ENCODE measurements at places on chromosomes 3 and 15.

GRCh38 chr15:65246026-65246714, 34.9 kb upstream of the CILP start:
- no peak for DNase-seq

DNA sequence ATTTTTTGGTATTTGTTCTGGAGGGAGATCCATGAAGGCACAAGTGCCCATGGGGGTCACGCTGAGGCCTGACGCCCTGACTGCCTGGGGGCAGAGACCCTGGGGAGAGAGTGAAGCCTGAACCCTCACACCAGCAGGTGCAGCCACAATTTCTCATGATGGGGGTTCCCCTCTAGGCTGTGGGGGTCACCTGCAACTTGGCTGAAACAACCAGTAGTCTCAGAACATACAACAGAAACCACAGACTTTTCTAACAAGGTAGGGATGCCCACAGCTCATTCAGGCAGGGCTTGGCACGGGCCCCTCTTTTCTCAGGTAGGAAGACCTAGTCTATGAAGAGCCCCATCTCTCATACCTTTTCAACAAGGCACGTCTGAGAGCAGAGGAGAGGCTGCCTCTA, 245.1 kb downstream of the ADAMTS17 start:
- DNase-seq: no peak

- DNase-seq: no peak
Observed at GRCh38 chr3:24220859-24221657, 273.6 kb downstream of the THRB start.

DNA sequence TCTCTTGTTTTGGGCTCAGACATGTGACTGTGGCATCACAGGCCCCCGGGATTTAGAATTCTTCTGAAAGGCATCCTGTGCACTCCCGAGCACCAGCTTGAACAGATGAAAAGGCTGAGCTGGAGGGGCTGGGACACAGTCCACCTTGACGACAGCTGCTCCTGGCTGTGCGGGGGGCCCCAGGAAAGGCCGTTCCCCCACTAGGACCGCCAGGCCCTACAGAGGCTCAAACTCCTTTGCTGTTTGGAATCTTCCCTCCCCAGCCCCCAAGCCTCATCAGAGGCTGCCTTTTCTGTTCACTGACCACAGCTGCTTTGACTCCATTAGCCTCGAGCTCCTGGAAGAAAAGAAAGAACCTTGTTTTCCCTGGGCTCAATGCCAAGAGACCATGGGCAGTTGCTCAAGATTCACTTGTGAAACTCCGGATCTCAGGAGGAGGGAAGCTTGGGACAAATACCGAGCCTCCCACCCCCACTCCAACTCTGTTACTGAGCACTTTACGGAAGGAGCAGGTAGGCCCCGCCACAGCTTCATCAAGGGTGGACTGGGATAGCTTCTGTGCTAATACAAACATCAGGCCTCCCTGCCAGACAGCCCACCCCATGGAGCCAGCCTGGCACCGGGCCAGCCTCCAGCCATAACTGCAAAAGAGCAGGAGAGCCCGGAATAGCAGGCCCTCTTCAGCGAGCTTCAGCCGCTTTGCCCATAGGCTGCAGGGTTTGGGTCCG, 15.7 kb downstream of the CIDEC start:
- DNase-seq: no peak

DNA sequence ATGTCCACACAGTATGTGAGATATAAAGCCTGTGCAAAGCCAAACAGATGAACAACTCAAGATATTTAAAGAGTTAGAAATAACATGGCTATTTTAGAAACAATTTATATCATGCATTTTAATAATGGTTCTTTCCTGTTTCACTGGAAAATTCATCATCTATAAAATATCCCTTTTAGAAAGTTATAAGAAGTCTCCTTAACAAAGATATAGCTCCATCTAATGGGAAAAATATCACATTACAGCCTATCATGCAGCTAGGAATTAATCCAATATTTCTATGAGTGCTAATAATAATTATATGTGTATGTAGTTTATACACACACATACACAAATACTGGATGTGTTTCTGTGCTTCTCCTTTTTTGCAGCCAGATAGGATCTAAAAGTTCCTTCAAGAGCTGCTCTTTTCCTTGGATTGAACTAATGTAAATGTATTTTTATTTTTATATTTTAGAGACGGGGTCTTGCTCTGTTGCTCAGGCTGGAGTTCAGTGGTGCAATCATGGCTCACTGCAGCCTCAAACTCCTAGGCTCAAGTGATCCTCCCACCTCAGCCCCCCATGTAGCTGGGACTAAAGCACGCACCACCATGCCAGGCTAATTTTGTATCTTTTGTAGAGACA, 21.6 kb downstream of the RPL22L1 start:
- no peak for DNase-seq

DNA sequence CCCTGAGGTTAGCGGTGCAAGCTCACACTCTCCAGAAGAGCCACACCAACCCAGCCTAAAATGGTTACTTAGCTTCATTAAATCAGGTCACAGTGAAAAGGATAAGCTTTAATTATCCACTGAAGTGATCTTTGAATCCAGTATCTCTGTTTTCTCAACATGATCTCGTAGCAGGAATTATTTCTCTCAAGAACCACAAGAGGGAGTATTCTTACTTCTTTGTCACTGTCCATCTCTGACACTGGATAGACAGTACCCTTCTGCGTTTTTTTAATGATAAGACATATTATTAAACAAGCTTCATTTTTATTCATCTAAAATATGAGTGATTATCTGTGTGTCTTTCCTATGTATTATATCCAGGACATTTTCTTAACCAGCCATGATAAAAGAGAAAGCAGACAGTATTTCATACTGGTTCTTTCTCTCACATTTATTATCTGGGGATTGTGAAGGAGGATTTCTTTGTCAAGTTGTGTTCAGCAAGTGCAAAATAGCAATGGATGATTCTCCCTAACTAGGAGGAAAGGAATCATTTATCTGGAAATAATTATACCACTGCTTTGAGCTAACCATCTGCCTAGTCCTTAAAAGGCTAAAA, 105.4 kb upstream of the CCDC54 start:
- DNase-seq: no peak

GRCh38 chr3:187792521-187792920, 47.3 kb upstream of the BCL6 start:
- no peak for DNase-seq

- no peak for DNase-seq
Observed at GRCh38 chr15:42707873-42708544, 28.9 kb downstream of the CDAN1 start.

- no peak for DNase-seq
Observed at GRCh38 chr3:41679374-41679773, 282.5 kb downstream of the ULK4 start.

DNA sequence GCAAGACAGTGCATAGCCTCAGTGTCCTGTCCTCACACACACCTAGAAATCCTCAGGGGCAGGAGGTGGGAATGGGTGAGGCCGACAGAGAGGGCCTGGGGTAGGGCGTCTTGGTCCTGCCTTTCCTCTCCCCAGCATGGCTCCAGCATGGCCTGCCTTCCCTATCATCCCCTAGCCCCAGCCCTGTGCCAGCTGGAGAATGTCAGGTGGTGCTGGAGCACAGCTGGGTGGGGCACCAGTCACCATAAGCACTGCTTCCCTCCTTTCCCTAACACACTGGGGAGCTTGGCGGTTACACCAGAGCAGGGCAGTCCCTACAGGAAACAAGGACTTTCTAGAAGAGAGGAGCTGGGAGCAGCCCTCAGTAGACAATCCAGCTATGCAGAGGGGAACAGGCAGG, 236.8 kb downstream of the KLF13 start:
- no peak for DNase-seq

DNA sequence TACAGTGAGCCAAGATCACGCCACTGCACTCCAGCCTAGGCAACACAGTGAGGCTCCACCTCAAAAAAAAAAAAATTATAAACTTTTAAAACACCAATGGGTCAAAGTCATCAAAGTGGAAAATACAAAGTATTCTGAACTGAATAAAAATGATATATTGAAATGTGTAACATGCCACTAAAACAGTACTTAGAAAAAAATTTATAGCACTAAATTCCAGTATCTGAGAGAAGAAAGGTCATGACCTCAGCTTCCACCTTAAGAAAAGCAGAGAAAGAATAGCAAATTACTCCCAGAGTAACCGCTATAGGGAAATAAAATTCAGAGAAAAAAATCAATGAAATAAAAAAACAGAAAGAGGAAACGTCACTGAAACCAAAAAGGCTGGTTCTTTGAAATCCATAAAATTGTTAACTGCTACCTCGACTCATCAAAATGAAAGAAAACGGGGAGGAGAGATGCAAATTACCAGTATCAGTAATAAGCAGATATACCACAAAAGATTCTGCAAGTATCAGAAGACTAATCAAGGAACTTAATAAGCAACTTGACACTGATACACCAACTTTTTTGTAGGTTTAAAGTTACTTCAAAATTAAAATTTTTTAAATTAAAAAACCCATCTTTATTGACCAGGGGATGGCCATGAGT, 20.8 kb downstream of the ATP13A3 start:
- DNase-seq: no peak

- DNase-seq: no peak
Observed at GRCh38 chr3:101884776-101885175, 35.5 kb downstream of the NFKBIZ start.

DNA sequence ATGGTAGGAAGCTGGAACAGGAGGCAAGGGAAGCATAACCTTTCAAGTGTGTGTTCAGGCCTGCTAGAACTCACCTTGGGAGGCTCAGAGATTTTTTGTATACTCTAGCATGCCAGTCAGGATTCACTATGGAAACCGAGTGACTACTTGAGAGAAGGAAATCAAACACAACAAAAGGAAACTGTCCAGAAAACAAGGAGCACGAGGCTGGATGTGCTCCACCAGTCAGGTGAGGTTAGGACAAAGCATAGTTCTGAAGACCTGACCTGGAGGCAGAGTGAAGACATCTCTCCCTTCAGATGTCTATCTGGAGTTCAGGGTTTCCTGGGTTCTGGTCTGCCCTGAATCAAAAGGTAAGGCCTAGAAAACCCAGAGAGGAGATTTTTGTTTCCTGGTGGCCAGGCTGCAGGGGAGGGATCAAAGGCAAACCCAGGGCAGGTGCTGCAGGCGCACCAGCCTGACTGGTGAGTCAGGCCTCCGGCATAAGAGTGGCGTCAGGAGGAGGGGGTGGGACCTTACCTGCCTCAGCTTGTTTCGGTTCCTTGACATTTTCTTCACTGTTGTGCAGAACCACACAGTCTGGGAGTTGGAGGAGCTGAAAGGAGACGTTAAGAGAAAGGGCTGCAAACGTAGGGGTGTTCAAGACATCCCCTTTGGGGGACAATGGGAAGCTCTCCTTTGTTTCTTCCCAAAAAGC, 52.2 kb upstream of the OSBPL11 start:
- DNase-seq: no peak

- DNase-seq: no peak
Observed at GRCh38 chr15:26632500-26632899, 140.4 kb downstream of the GABRB3 start.

- no peak for DNase-seq
Observed at GRCh38 chr15:31360158-31360561, 33.5 kb downstream of the KLF13 start.

DNA sequence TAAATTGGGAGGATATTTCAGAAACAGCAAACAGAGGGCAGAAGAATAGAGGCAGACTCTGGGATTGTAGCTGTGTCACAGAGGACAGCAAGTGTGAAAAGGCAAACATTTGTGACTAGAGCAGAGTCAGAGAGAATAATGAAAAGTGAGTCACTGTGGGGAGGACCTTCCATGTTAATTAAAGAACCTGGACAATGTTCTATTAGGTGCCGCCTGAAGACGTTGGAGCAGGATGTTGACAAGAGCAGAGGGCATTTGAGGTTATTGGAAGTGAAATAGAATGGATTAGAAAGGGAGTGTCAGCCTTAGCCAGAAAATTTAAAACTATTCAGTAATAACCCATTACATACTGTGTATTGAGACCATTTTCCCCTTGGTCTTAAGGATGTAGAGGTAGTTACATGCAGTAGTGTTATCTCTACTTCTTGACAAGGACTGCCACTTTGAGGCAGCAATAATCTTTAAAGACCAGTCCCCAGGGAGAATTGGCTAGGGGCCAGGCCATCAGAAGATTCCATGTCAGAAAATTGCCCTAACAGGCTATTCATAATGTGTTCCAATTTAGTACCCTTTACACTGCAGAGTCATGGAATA, 5.8 kb downstream of the ACKR2 start:
- DNase-seq: no peak

DNA sequence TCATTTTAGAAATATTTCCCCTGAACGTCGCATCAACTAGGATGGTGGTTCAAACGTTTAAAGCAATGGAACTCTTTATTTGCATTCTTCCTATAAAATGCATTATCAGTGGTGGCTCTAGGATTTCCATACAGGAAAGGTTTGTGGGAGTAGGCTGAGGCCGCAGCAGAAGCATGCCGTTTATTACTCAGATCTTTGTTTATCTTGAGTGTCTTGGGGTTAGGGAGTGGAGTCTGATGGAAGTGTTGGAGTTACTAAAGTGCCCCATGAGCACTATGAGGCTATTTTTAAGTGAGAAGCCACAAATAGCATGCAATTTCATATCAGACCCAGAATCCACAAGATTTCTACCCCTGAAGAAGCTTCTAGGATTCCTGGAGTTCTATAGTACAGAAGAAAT, 26.2 kb downstream of the ATOSA start:
- no peak for DNase-seq

DNA sequence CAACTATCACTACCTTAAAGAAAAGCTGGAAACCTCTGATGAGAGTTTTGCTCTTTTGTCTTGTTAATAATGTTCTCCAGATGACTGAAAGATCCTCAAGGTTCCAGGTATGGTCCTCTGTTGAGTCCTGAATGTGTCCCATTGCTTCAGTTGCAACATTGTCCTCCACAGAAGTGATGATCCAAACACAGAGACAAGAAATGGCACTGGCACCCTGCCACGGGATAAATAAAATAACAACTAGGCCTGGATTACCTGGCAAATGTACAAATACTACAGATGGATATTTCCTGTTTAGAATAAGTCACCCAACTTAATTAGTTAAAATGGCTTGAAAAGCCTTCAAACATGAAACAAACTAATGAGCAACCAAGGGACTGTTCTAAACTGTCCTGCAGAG, 58.3 kb downstream of the EIF3J start:
- DNase-seq: no peak

GRCh38 chr15:41894791-41895463, 1.1 kb upstream of the SPTBN5 start:
- DNase-seq: peak; percentile 94

DNA sequence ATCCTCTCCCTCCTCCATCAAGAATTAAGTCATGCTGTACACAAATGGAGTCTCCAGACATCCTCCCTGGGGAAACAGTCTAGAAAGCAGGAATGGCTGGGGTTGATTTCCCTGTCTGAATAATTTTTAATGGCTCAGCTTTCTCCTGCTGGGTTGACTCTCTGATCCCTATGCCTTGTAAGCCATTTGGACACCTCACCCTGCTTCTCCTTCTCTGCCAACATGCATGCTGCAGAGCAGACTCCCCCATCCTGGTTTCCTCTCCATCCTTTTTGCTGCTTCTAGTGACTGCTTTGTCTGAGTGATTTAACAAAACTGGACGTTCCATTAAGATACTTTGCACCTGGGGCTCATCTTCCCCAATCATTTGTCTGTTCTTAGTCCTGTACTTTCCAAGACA, 22.2 kb downstream of the SV2B start:
- no peak for DNase-seq

Measured in T-helper 2 cell (primary cell).